ENCODE measurements at places on chromosomes 2 and 18.

DNA sequence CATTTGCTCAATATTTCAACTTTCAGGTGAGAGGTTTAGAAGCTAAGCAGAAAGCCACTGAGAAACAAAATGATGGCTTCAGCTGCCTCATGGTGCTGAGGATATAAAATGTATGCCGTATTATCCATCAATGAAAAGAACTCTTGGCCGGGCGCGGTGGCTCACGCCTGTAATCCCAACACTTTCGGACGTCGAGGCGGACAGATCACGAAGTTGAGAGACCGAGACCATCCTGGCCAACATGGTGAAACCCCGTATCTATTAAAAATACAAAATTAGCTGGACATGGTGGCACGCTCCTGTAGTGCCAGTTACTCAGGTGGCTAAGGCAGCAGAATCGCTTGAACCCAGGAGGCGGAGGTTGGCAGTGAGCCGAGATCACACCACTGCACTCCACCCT is 6.0 kb upstream of the SYT4 start:
- DNase-seq = no peak

- no peak for DNase-seq
These were observed 97.6 kb upstream of the HS6ST1 start for GRCh38 chr2:128416109-128416785.

- DNase-seq = peak; percentile 34
These were observed 1.7 kb downstream of the EPHA4 start for GRCh38 chr2:221570321-221570935.

DNA sequence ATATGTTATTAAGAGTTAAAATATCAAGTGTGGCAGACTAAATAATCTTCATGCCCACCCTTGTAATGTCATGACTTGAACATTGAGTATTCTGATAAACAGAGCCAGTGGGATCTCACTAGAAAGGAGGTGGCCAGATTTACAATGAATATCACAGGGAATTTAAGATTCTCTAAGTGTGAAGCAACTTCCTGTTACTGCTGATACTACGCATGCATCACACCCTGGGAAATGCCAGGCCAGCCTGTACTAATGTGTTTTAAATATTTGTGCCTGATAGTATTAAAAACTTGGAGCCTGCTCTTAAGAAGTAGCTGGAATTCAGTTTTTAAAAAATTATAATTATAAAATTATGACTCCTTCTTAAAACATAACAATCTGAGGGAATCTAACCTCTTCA is 148.3 kb downstream of the LAMA3 start:
- peak; percentile 22 for DNase-seq

DNA sequence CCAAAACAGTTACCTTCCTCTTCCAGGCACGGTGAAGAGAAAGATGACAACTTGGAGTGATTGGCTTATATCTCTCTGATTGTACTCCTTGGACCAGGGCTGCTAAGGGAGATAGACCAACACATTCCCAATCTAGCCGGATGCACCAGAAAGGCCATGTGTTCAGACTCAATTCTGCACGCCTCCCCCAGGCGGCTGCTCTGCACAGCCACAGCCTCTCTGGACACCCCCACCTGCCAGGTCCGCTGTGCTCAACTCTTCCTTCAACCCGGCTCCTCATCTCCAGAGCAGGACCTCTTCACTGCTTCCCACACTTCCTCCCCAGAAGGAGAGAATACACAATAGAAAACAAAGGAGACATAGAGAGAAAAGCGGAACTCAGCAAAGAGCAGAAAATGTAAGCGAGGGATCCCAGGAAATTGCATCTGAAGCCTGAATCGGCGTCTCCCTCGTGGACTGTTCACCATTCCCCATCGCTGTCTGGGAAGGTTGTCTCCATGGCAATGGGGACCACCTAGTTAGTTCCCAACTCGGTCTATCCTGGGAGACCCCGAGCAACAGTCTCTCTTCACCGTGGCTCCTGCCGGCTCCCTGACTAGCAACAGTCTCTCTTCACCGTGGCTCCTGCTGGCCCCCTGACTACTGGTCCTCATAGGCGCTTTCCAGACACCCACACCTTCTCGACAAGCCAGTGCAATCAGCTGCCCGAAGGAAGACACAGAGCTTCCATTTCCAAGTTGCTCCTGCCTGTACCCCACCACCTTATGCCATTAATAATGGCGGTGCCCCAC is 361.7 kb upstream of the MYT1L start:
- no peak for DNase-seq

DNA sequence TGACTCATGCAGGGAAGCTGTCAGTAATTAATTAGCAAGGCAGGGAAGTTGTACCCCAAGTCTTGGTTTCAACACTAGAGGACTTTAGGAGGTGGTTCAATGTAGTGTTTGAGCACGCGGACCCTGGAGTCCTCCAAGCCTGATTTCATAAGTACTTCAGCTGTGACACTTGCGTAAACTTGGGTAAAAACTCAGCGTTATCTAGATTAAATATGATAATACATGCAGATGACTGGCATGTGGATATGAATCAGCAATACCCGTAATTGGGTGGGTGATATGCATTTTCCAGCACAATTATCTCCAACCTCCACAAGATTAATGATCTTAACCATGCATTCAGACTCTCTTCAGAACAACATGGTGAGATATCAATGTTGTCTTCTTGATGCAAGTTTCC is 5.2 kb downstream of the UGT1A7 start:
- DNase-seq = no peak
